ENCODE measurements at places on chromosomes 5 and 9.

- no peak for DNase-seq
These were observed 47.1 kb downstream of the CAST start for GRCh38 chr5:96709152-96709821.

- no peak for DNase-seq
These were observed 1087.7 kb upstream of the ARRDC3 start for GRCh38 chr5:92470770-92471169.

DNA sequence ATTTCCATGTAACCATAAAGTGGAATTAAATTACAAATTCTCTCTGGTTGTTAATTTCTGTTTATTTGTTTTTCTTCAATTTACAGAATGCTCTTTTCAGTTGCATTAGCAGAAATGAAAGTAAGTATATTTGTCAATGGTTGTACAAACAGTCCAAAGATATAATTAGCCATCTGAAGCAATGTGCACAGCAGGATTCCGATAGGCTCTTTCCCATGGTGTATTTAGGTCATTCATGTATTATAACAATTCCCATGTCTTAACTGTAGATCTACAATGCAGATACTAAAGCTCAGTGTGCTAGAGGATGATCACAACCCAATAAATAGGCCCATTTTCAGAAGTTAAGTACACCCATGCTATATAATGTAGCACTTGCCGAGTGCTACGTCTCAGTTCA, 43.8 kb downstream of the RECK start:
- no peak for DNase-seq

DNA sequence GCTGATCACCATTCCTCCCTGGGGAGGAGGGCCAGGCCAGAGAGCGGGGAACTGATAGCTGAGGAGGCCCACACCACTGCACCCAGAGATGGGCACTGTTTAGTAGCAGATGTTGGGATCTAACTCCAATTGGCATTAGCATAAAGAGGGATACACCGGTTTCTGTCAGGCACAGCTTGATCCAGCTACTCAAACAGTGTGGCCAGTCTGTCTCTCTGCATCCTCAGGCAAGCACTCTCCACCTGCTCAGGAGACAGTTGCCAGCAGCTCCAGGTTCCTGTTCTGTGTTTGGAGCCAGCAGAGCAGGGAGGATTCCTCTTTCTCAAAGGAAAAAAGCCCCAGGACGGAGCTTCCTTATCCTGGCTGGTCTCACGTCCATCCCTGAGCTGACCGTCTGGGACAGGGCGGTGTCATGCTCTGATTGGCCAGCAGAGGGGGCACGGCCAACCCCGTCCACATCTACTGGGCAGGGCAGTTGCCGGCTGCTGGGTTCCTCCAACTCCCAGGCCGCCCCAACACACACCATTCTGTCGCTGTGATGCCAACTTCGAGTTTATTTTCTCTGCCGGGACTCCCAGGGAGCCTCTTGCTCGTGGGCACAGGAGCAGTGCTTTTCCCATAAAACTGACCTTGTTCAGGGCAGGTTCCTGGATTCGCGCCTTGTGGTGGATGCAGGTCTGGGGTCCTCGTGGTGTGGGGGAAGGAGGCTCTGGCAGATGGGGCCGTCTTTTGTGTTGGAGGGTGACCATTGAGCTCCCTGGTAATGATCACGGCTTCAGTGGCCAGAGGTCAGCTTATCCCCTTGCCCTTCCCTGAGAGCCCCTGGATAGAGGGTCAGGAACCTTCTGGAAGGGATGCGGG, 47.9 kb downstream of the COL5A1 start:
- no peak for DNase-seq

DNA sequence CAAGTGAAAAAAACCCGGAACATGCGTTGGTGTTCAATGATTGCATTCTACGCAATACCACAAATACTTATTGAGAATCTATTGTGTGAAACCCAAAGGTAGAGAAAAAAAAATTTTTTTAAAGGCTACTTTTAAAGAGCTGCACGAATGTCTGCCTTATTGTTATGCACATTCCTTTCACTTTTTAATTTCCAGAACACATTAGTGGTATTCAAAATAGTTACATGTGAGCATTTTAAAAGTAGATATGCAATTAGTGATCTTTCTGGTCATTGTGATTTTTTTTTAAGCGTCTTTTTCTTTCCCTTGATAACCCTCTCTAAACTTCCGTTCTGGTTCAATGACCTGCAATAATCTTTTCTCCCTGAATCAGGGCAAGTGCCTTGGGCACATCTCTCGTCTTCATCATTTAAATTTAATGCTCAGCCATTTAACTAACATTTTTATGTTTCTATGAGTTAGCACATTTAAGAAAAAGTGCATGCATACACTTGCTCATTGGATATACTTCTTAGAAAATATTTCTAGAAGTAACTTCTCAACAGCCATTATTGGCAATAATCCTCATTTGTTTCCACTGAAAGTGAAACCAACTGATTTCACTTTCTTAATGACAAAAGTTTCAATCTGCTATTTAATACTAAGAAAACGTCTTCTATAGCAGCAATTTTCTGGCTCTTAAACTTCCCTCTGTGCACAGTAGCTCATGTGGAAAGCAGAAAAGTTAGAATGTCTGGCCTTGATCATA, 80.3 kb downstream of the CDH6 start:
- DNase-seq: no peak

- DNase-seq: no peak
These were observed 39.5 kb downstream of the CD180 start for GRCh38 chr5:67156976-67157583.

- DNase-seq: no peak
These were observed 643.7 kb upstream of the ACO1 start for GRCh38 chr9:31740705-31741104.

DNA sequence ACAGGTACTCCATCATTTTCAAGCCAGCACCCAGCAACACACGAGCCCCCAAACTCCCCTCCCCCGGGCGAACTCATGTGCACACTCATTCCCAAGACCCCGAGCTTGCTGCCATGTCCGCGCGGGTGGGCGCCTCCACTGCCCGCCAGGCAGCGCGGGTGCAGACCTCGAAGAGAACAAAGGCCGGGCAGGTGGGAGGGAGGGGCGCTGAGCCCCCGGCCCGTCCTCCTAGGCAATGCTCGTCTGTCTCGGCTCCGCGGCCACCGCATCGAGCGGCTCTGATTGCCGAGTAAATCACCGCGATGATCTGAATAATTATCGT, 47.1 kb upstream of the PSD2 start:
- DNase-seq: no peak

DNA sequence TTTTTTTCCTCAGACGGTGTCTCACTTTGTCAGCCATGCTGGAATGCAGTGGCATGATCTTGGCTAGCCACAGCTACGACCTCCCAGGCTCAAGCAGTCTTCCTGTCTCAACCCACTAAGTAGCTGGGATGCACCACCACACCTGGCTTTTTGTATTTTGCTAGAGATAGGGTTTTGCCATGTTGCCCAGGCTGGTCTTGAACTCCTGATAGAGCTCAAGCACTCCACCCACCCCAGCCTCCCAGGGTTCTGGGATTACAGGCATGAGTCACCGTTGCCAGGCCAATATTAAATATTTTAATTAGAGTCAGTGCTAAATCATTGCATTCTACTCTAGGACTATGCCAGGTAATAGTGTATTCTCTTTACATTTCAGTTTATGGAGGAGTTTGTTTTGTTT, 41.5 kb downstream of the UBE2R2 start:
- DNase-seq: no peak

DNA sequence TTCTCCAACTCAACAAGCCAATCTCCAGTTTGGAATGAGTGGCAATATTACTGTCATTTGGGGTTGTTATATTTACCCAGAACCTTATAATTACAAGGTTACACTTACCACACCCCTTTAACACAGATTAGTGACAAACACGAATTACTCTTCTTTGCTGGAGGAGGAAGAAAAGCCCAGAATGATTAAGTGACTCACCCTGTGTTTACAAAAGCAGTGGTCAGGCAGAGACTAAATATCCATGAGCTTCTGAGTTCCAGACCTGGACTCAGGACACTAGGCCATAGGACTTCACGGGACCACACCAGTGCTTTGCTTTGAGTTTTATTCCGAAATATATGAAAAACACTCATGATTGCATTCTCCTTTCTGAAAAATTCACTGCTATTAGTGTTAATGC, 370.8 kb downstream of the TLE1 start:
- DNase-seq: peak; percentile 29

GRCh38 chr5:25716680-25717079, 1071.9 kb upstream of the CDH10 start:
- DNase-seq: no peak

Data from epithelial cell of prostate (primary cell).